ENCODE measurements at places on chromosomes 12 and 14. TPM values are rescaled to one million over a fixed set of nuclear protein-coding genes. Genes with fewer than 3 reads are reported as not detected.

ARMH4 gene
- total RNA-seq = 9.2 TPM

MYF6 gene
- not detected for total RNA-seq

IFNG gene
- total RNA-seq = not detected

KERA gene
- total RNA-seq = not detected

THAP2 gene
- 7.0 TPM for total RNA-seq

C3AR1 gene
- 1.2 TPM for total RNA-seq

PRKAB1 gene
- total RNA-seq = 32.3 TPM

MSRB3 gene
- 19.2 TPM for total RNA-seq

KRT71 gene
- total RNA-seq = not detected

TAMALIN gene
- 4.0 TPM for total RNA-seq

CIDEB gene
- 43.0 TPM for total RNA-seq

RNF212B gene
- 1.2 TPM for total RNA-seq

PELI2 gene
- total RNA-seq = 12.5 TPM

CLEC9A gene
- not detected for total RNA-seq

AQP2 gene
- 0.08 TPM for total RNA-seq

ANKRD33 gene
- not detected for total RNA-seq

HOXC10 gene
- 0.60 TPM for total RNA-seq

MIPOL1 gene
- total RNA-seq = 12.2 TPM

LBHD2 gene
- total RNA-seq = not detected

HOXC6 gene
- total RNA-seq = 4.5 TPM

M6PR gene
- total RNA-seq = 127 TPM
